HS-5 (cell line): ENCODE measurements at places on chromosomes 16 and 17.

- DNase-seq = no peak
Observed at GRCh38 chr16:31712064-31712540, 161.5 kb upstream of the ZNF267 start.

DNA sequence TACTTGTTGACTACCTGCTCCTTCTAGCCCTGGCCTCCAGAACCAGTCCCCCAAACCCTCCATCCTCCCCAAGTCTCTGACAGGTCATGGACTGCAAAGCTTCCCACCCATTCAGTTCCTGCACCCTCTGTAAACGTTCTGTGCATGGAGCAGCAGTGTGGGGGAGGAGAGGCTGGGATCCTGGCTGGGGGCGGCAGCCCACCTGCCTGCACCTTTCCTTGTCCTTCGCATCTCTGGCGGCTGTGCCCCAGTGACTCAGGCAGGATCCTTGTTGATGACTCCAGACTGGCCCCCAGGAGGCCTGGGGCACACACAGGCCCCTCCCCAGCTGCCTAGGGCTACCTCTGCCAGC lies 1.6 kb upstream of the PKMYT1 start:
- DNase-seq = no peak

- no peak for DNase-seq
Observed at GRCh38 chr16:61131447-61131846, 904.8 kb downstream of the CDH8 start.

GRCh38 chr16:15417197-15417596 lies 17.2 kb upstream of the BMERB1 start:
- no peak for DNase-seq

- DNase-seq = no peak
Observed at GRCh38 chr17:51951741-51952140, 206.8 kb downstream of the CA10 start.

DNA sequence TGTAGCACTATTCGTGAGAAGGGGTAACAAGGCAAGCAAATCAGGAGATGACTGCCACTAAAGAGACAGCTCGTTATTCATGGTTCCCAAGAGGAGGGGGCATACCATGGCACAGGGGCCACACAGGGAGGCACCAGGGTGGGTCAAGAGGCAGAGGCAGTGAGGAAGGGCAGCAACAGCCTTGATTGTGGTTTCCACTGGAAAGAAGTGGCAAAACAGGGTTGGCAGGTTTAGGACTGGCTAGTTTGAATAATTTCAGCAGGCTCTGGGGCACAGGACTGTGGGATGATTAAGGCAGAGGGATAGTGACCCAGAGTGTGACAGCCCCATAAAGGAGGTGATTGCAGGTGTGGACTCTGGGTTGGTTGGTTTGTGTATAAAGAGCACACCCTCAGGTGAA lies 188.9 kb downstream of the CBLN1 start:
- no peak for DNase-seq

GRCh38 chr17:76673729-76674128 lies 30.2 kb upstream of the ST6GALNAC1 start:
- DNase-seq = no peak

GRCh38 chr17:33674685-33675084 lies 381.6 kb upstream of the ASIC2 start:
- DNase-seq = peak; percentile 18

DNA sequence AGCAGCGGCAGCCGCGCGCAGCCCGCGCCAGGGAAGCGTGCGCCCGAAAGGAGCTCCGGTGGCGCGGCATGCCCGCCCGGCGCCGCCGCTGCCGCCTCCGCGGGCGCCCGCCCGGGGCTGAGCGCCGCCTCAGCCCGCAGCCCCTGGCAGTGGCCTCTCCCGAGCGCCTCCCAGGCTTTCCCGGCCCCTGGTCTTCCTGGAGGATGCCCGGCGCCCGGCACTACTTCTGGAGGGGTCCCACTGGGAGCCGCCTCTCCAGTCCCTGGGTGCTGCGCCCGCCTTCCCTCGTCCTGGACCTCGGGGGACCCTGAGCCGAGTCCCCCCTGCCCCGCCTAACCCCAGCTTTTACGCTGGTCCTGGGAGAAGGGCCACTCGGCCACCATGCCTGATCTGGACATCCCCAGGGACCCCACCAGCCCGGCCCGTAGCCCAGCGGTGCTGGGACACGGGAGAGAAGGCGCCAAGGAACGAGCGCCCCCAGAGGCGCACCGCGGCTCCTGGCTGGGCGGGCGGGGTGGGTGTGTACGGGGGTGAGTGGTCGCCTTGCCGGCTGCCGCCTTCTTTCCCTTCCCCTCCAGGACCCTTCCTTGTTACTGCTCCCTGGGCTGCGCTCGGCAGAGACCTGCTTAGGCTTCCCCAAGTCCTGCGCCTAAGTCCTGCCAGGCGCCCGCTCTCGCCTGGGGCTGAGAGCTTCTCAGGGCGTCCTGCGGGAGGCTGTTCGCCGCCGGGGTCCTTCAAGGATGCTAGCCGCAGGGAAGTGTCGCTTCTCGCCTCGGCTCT lies 704 bp downstream of the ASIC2 start:
- no peak for DNase-seq

DNA sequence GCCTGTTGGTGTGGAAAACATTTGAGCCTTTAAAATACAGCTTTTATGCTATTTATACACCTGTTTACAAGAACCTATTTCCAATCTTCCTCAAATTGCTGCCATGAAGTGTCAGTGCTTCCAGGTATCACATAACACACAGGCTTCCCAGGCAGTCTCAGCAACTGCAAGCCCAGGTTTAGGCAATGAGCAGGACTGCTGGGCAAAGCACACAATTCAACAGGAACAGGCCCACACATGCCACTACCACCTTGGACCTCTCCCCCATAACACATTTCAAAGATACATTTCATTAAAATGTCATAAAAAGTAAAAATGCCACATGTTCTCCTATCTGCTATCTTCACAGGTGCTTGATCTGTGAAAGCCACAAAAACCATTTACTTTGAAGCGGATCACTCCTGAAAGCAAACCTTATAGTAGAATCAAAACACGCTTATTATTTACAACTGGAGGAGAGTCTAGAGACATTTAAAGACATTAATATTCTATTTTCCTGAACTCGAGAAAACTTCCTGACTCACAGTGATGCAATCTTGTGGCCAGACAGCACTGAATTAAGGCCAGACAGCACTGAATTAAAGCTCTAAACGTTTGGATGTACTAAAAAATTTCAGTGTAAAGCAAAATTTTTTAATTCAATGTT lies 31.5 kb downstream of the ANKFY1 start:
- no peak for DNase-seq

- DNase-seq = no peak
Observed at GRCh38 chr17:6027342-6028024, 42.7 kb upstream of the WSCD1 start.

DNA sequence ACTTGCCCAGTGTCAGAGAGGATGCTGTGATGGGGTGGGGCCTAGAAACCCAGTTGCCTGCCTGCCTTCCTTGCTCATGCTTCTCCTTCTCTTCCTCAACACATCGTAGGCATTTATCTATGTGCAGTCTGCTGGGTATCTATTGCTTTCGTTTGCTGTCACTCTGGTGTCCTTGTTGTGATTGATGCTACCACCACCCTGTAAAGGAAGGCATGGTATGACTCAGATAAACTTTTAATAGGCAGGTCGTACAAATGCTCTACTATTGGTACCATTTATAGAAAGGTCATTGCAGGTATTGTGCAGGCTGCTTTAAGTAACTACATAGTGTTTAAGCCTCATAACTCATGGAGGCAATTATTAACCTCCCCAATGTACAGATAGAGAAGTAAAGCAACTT lies 368.9 kb downstream of the UTP18 start:
- no peak for DNase-seq

DNA sequence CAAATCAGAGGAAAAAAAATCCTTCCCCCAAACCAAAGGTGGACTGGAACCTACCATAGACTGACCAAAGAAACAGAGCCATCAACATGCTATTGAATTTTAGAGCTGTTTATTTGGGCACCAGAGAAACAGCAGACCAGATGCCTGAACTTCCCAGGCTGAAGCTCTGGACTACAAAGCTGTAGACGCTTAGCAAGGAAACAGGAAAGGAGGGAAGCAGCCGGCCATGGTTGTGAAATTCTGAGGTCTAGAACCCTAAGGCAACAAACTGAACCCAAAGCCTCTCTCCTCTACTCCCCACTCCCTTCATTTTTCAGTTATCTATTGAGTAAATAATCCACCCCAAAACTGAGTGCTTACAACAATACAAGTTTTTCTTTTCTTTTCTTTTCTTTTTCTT lies 45.4 kb upstream of the MEIOC start:
- no peak for DNase-seq

DNA sequence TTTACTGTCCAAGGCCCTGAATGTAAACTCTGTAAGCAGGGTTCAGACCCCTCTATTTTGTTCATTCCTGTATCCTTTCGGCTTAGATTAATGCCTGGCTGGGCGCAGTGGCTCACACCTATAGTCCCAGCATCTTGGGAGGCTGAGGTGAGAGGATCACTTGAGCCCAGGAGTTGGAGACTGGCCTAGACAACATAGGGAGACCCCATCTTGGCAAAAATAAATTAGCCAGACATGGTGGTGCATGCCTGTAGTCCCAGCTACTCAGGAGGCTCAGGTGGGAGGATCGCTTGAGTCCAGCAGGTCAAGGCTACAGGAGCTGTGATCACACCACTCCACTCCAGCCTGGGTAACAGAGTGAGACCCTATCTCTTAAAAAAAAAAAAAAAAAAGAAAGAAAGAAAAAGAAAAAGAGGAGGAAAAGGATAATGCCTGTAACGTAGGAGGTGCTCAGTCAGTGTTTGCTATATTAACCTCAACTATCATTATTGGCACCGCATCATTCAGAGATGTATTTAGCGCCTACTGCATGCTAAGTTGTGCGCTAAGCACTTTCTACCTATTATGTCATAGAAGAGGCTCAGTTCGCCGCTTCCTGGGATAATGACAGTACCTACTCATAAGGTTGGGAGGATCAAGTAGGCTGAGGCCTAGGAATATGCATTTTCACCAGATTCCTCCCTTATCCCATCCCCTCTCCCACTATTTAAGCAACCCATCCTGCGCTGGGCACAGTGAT lies 5.0 kb downstream of the SOCS1 start:
- DNase-seq = no peak

DNA sequence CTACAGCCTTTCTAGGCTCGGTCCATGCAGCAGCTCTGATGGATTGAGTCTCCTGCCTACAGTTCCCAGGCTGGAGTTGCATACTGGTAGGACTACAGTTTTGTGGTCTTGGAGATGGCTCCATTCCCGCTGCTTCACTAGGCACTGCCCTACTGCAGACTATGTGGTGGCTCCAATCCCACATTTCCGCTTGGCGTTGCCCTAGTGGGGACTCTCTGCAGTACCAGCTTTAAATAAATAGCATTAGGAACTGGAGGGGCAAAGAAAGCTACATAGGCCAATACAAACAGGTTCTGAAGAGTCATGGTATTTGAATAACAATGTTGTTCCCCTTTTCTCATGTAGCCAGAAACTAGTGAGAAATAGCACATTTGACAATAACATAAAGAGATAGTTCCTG lies 5.4 kb upstream of the GOSR2 start:
- DNase-seq = no peak

DNA sequence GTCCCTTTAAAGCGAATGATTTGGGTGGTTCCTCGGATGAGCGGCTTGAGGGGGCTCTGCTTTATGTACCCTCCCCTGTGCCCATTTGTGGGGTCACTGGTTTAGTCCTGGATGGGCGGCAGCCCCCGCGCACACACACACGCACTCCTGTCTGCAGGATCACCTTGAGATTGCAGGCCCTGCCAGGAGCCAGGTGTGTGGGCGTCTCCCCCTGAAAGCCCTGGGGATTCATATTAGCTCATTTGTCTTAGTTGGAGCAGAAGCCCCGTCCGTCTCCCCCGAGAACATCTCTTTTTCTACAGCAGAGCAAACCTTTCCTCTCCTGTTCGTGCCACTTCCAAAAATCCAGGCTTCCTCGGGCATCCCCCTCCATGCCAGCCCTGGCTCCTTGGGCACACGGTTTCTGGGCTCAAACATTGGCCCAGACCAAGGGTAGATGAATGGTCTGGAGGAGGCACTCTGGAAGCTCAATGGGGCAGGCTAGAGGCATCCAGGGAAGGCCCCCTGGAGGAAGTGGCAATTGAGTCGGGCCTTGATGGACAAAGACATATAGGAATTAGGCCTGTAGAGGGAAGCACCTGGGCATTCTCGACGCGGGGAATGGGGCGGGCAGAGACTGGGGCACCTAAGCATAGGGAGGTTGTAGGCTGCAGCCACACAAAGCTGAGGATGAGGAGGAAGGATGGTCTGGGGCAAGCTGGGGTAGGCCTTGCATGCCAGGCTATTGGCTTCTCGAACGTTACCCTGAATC lies 218.5 kb upstream of the GSE1 start:
- no peak for DNase-seq
